HEK293T (cell line): ENCODE measurements at places on chromosomes 4 and X.

DNA sequence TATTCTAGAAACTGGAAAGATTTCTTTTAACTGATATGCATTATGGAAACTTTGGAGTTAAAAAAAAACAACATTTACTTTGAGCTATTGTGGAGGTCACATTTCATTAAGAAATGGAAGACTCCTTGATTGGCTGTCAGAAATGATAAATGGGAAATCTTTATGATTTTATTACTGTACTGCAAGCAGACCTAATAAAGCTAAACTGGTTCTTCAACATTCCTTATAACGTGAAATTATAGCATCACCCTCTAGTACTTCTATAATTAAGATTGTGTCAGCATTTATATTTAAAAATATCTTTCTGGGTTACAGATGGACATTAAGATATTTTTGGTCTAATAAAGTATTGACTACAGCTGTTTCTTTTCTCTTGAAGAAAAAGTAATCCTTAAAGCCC is 213.8 kb upstream of the PACRGL start:
- no peak for DNase-seq

GRCh38 chr4:1841201-1841886 is 14.6 kb downstream of the LETM1 start:
- no peak for DNase-seq

- no peak for DNase-seq
These were observed 178.7 kb upstream of the EMCN start for GRCh38 chr4:100696531-100696930.

- DNase-seq, result no peak
These were observed 63.4 kb downstream of the SMAD1 start for GRCh38 chr4:145545031-145545430.
